ENCODE measurements at places on chromosomes 12 and 14.

DNA sequence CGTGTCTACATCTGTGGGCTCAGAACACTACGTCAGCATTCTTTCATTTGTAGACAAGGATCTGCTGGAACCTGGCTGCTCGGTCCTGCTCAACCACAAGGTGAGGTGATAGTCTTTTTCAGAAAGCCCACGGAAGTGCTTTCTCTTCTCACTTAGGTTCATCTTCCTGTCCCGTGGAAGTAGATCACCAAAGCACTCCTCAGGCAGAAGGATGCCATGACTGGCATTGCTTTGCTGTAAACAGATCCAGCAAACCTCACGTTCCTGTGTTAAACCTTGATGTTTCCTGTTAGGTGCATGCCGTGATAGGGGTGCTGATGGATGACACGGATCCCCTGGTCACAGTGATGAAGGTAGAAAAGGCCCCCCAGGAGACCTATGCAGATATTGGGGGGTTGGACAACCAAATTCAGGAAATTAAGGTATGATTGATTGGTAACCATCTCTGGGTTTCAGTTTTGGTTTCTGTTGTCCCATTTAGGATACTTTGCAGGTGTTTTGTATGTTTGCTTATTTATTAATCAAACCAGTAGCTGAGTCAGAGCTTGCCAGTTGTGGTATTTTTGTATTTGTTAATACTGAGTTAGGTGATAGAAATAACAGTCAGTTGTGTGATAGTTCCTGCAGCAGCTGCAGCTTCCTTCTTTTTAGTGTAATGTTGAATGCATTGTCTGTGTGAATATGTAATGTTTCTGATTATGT, 7.5 kb downstream of the PSMC1 start:
- no peak for DNase-seq

DNA sequence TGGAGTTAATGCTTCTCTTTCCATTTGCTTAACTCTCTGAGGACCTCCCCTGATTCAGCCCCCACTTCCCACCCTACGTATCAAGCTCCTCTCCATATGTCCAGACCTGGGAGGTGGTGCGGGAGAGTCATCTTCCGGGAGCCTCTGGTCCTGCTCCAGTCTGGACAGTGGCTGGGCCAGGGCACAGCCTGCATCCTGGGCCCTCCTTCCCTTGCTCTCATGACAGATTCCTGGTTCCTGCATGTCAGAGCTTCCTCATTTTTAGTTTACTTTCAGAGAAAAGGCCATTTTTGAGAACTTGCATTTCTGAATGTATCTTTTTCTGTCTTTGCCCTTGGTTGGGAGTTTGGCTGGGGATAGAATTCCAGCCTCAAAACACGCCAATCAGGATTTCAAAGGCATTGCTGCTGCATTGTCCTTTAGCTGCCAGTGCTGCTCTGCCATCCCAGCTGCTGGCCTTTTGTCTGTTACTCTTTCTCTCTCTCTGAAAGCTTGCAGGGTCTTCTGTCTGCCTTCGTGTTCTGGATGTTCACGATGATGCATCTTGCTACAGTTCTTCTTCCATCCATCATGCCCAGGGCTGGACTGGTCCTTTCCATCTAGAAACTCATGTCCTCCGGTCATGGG, 54.7 kb downstream of the SLC6A12 start:
- DNase-seq = no peak

DNA sequence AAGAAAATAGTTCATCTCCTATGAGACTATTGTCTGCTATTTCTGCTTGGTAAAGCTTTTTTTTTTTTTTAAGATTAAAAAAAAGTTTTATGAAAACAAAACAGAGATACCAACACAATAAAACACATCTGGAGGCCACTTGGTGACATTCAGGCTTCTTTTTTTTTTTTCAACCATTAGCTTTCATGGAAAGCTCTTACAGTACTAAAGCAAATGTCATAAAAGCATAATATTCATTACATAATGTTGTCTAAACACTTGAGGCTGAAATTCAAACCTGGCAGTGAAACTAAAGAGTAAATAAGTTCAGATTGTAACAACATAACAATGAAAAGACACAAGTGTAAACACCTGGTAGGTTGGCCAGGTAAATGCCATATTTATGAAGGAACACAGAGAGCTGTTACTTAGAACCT, 14.7 kb downstream of the PRICKLE1 start:
- DNase-seq = no peak

DNA sequence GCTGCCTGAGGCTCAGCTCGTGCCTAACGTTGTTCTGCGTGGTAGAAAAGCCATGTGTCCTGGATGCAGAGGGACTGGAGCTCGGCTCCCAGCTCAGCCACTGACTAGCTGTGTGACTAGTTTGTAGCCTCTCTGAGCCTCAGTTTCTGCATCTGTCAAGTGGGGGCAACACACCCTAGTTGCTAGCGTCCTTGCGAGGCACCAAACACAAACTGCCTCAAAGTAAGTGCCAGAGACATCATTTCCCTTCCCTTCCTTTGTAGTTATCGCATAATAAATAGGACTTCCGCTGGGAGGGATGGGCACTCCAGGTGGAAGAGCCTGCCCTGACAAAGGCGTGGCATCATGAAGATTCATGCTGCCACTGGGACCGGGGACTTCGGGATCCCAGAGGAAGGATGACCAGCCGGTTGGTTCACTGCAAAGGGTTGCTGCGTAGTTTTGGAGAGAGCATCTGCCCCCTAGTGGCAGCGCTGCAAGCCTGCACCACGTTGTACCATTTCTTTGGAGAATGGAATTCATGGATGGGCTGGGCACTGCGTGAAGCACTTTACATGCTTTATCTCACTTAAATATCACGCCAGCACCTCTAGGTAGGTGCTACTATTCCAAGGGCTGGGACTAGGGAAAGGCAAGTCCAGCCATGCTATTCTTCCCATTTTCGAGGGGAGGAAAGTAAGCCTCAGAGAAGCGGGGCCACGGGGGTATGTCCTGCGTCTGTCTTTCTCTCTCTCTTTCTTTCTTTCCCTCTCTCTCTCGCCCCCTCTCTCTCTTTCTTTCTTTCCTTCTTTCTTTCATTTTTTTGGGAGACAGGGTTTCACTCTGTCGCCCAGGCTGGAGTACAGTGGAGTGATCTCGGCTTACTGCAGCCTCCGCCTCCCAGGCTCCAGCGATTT, 4.6 kb downstream of the CCDC197 start:
- DNase-seq = peak; percentile 22

- no peak for DNase-seq
Observed at GRCh38 chr12:49951411-49952240, 1.1 kb downstream of the AQP2 start.

DNA sequence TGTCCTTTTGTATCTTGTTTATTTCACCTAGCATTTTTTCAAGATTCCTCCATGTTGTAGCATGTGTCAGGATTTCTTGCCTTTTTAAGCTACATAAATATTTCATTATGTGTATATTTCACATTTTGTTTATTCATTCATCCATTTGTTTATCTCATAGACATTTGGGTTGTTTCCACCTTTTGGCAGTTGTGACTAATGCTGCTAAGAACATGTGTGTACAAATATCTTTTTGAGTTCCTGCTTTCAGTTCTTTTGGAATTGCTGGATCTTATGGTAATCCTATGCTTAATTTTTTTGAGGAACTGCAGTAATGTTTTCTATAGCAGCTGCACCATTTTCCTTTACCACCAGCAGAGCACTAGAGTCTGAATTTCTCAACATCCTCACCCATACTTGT, 62.4 kb downstream of the SCN8A start:
- no peak for DNase-seq

- DNase-seq = no peak
Observed at GRCh38 chr12:42510823-42511222, 78.7 kb downstream of the PRICKLE1 start.

GRCh38 chr12:85283560-85283959, 3.5 kb downstream of the ALX1 start:
- no peak for DNase-seq

DNA sequence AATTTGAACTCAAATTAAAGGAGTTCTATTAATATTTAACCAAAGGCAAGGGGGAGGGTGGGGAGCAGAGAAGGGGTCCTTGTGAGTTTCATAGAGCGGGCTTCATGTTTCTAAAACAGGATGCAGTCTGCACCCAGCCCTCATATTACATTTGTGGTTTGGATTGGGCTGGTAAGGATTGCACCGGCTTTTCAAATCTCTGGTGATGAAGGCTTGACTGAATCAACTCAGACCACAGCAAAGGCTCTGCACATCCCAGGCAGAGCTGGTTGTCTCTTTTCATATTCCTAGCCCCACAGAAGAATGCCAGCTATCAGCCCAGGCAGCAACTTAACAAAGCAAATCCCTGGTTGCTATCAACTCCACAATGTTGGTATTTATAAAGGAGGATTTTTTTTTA, 1221.4 kb downstream of the VRK1 start:
- no peak for DNase-seq

- no peak for DNase-seq
Observed at GRCh38 chr12:32765906-32766305, 10.2 kb upstream of the YARS2 start.

DNA sequence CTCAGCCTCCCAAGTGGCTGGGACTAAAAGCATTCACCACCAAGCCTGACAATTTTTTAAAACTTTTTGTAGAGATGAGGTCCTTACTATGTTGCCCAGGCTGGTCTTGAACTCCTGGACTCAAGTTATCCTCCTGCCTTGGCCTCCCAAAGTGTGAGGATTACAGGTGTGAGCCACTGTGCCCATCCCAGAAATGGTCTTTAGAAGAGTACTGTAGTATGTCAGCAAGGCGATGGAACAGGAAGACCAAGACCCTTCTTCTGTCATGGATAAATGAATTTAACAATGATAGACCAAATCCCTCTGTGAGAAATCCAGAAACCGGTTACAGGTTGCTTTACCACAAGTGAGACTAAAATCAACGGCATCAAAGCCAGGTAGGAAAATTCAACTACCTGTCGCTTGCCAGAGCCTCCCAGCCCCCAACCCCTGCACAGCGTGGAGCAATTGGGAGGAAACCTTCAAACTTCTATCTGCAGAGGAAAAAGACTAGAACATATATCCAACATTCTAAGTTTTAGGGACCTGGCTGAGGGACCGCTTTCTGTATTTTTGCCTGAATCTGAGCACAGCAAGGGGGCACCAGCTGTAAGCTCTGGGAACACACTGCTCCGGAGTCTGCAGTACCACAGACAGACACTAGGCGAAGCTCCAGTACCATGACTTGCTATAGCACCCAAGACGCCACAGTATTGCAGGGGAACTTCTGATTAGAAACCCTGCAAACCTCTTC, 51.3 kb downstream of the CPSF6 start:
- DNase-seq = peak; percentile 24

- DNase-seq = no peak
Observed at GRCh38 chr12:122423258-122424165, 1.0 kb upstream of the CLIP1 start.

Data from fibroblast of skin of left biceps (primary cell).